ENCODE measurements at places on chromosomes 6 and 20.

GRCh38 chr20:48398506-48399449, 429.0 kb downstream of the PREX1 start:
- ATAC-seq = no peak

- no peak for ATAC-seq
Measured at GRCh38 chr20:21526776-21527175, 12.9 kb upstream of the NKX2-2 start.

GRCh38 chr20:52171025-52171424, 20.6 kb downstream of the ZFP64 start:
- ATAC-seq = no peak

DNA sequence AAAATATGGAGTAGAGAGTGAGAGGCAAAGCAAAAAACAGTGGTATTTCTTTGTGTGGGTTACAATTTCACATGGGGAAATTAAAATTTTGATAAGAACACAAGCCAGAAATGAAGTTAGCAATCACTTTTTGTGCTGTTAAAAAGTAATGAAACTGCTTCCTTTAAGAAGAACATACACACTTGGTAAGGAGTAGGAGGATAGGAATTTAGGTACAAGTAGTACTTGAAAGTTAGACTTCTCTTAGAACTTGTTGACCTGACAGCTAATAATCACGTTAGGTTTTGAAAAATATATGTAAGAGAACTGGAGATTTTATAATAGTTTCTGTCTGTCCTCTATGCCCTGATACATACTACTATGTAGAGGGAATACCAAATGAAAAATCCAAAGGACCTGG, 260.8 kb downstream of the ADGRB3 start:
- no peak for ATAC-seq

DNA sequence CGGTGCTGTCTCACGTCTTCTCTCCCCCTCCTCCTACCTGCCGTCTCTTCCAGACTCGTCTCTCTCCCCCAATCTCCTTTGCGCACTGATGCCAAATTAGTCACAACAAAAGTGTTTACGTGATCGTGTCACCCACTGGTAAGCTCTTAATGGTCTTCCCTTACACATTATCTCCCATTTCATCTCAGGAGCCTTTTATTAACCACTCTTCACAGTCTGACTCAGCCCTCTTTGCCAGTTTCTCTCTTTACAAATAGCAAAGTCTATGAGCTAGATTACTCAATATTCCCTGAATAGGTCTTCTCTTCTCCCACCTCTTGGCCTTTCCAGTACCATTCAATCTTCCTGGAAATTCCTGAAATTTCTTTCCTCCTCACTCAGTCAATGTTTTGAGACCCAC, 247.0 kb downstream of the ESR1 start:
- peak; percentile 41 for ATAC-seq

DNA sequence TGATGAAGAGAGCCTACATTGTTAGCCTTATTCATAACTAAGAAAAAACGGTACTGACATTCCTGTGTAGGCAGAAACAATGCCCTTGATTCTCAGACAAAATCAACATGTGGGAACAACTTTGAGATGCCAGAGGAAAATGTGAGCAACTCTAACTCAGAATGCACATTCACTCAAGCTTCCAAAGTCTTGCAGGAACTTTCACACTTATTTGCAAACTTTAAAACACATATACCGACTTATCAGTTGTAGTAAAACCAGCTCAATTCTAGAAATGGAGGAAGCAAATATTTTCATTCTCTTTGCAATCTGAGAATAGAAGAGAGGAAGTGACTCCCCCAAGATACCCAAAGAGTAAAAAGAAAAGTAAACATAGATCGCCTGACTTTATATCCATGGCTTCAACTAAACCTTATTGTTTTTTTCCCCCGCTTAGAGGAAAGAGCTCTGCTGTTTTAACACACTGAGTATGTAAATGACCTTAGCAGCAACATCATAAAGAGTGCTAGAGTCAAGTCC, 117.6 kb downstream of the EPB41L2 start:
- ATAC-seq = no peak

DNA sequence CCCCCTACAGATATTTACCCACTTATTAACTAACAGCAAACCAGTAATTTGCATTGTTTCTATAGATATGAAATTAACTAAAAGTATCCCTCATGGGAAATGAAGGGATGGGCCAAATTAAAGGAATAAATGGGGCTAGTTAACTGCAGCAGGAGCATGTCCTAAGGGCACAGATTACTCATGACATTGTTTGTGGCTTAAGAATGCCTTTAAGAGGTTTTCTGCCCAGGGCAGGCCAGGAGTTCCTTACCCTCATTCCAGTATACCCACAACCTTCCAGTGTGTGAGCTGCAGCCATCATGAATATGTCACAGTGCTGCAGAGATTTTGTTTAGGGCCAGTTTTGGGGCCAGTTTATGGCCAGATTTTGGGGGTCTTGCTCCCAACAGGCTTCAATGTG, 1101.9 kb downstream of the PRIM2 start:
- no peak for ATAC-seq

- no peak for ATAC-seq
Measured at GRCh38 chr6:8526624-8527023, 91.3 kb upstream of the SLC35B3 start.

DNA sequence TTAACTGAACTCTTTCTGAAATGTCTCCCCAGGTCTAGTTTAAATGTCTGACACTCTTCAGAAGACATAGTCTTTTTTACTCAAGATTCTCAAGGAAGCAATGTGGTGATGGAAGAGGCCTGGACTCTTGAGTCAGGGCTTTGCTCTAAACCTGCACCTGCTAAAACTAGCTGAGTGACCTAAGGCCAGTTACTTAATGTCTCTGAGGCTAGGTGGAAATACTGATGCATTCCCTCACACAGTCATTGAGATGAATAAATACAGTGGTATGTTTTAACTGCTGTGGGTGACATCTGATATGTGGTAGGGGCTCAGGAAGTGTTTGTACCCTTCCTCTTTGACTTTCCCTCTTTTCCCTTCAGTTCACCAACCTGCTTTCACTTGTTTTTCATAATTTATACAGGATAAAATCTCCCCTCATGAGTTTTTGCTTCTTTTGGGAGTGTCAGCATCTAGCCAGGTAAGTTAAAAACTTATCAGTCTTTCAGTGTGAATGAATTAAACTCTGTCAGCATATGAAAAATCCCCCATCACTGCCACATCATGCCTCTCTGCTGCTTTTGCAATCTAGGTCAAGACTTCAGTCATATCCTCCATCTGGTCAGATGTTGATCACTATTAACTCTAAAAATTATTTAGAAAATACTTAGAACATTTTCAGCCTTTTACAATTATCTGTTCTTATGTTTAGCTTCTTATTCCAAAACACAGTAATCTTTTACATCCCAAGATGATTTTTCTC, 178.7 kb upstream of the TNFAIP3 start:
- peak; percentile 75 for ATAC-seq

- ATAC-seq = no peak
Measured at GRCh38 chr20:62369815-62370114, 2.7 kb upstream of the LAMA5 start.

DNA sequence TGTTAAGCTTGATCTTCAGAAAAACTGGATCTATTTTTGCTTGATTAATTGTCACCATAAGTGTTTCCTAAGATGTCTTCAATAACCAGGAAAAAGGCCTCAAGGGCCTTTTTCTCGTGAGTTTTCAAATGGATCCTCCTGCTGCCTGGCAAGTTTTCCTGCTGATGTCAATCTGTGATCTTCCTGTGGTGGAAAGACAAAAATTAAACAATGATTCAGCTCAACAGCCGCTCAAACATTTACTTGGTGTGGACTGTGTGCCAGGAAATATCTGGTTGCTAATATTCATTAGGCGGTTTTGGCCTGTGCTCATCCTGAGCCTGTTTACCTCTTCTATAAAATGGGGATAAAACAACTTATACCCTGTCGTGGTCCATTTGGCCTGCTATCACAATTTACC, 35.4 kb upstream of the SSTR4 start:
- no peak for ATAC-seq

DNA sequence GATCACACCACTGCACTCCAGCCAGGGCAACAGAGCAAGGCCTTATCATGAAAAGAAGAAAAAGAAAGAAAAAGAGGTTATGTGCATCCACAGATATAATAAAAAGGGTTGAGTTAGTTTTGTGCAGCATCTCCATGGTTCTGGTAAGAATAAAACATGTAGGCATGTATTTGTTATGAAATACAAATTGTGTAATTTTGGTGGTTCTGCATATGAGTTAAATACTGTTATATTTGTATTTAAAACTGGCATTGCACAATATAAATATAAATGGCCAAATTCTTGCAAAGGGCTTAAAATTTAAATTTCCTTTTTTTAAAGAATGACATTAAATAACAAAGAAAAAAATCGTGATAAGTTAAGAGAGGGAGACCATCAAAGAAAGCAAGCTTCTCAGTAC, 159.1 kb upstream of the PREP start:
- ATAC-seq = no peak

DNA sequence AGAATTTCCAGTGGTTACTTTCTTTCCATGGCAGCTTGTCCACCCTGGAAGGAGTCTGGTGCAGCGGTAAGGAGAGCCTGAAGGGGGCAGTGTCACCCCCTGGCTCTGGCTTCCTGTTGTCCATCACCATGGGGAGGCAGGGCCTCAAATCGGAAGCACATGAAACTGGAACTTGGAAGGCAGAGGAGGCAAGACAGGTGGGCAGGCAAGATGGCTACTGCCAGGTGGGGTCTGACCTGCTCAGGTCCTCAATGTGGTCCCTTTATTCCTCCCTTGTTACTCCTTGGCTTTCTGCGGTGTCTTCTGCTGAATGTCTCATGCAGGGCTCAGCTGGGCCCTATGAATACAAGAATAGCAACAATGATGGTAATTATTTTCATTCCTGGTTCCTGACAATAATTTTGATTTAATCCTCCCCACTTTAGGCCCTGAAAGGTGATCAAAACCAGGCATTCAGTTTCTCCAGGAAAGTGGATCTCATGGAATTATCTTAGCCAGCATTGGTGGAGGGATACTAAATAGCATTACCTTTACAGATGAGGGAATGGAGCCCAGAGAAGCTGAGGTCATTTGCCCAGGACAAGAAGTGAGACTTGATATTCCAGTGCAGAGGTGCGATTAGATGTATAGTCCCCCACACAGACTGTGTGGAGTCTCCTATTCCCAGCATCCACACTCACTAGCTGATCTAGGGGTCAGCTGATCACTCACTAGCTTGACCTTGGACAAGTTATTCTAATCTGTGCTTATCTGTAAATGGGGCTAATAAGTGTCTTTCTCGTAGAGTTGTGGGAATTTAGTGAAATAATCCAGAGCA, 17.6 kb upstream of the SNAI1 start:
- ATAC-seq = peak; percentile 55

GRCh38 chr6:106773996-106774629, 144.7 kb downstream of the QRSL1 start:
- no peak for ATAC-seq

DNA sequence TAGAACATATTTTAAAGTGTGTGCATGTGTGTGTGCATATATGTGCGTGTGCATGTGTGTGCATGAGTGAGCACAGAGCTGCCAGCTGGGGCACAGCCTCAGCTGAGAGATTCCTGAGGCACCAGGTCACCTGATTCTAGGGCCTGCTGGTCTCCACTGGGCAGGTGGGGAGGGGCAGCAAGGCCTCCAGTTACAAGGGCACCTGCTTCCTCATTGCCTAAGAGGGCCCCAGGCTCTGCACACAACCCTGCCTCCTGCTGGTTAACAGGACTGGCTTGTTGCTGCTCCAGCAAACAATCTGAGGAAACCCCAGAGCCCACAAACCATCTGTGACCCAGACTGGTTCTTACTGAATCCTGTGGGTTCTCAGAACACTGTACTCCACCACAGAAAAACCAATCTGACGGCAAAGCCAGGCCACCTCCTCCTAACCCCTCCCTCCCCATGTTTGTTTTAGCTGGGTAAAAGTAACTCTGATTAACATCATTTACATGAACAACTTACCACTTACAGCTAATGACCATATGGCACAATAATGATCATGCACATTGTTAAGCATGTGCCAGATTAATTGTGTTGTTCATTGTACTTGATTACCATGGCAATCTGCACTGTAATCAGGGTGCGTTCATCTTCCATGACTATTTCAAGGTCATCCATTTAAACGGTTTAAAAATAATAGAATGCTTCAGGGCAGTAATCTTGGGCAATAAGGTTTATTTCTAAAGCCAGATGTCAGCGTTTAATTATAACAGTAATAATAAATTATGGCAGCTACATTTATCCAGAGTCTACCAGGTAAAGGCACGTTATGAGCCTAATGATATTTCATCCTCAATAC, 23.1 kb upstream of the UBE2J1 start:
- peak; percentile 76 for ATAC-seq

DNA sequence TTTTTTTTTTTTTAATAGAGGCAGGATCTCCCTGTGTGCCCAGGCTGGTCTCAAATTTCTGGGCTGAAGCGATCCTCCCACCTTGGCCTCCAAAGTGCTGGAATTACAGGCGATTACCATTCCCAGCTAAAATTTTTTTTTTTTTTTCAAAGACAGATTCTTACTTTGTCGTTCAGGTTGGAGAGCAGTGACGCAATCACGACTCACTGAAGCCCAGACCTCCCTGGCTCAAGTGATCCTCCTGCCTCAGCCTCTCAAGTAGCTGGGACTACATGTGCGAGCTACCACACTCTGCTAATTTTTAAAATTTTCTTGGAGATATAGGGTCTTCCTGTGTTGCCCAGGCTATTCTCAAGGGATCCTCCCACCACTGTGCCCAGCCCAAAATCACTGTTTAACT, 58.0 kb upstream of the MYO6 start:
- ATAC-seq = no peak

- ATAC-seq = no peak
Measured at GRCh38 chr6:142087950-142088857, 44.5 kb upstream of the GJE1 start.

DNA sequence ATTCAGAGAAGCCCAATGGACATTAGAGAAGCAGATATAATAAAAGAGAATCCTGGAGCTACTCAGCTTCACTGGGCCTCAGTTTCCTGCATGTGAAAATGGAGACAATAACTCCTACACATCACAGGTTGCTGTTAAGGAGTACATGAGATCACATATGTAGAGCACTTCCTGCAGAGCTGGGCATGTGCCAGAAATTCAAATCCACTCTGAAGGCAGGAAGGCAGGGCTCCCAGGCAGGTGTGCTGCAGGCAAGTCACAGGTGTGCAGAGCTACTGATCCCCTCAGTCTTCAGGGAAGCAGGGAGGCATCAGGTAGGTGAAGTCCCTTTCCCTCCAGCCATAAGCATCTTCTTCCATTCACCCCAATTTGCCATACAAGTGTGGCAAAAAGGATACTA, 48.0 kb downstream of the DST start:
- no peak for ATAC-seq
